T-helper 1 cell treated with Interleukin-12 subunit alpha and Interleukin-12 subunit beta and Interleukin-4 antibody, amounts not matched to agents 30 ng/mL and 1 ng/mL, for 36 hours (primary cell): ENCODE measurements at places on chromosomes 5 and 9. TPM values are rescaled to one million over a fixed set of nuclear protein-coding genes. Genes with fewer than 3 reads are reported as not detected.

SMIM33 gene
- 0.54 and 0.68 TPM in 2 replicates for total RNA-seq

WNK2 gene
- 0.20 and 0.22 TPM in 2 replicates for total RNA-seq

PCDHB11 gene
- not detected in 2 replicates for total RNA-seq

CKMT2 gene
- 0.27 TPM in 1 of 2 replicates, not detected in the other for total RNA-seq

TNC gene
- 0.05 TPM in 2 replicates for total RNA-seq

PCDHGA12 gene
- total RNA-seq, result 0.12 and 0.20 TPM in 2 replicates

GRM6 gene
- not detected in 2 replicates for total RNA-seq

MARCHF11 gene
- total RNA-seq, result not detected in 2 replicates

JAK2 gene
- total RNA-seq, result 62.9 and 64.2 TPM in 2 replicates

DIPK1B gene
- 0.29 and 0.37 TPM in 2 replicates for total RNA-seq

CFAP77 gene
- total RNA-seq, result not detected in 2 replicates

OTP gene
- not detected in 2 replicates for total RNA-seq

MPDZ gene
- total RNA-seq, result not detected in 2 replicates

ORM2 gene
- total RNA-seq, result not detected in 2 replicates

TJP2 gene
- total RNA-seq, result 24.5 and 25.9 TPM in 2 replicates

BICD2 gene
- total RNA-seq, result 27.1 and 28.2 TPM in 2 replicates

GPSM1 gene
- total RNA-seq, result 5.9 and 6.1 TPM in 2 replicates

ZNF782 gene
- 4.5 and 5.0 TPM in 2 replicates for total RNA-seq

GOLPH3 gene
- total RNA-seq, result 76.1 and 78.8 TPM in 2 replicates

CD14 gene
- 0.51 and 0.56 TPM in 2 replicates for total RNA-seq

FBXO4 gene
- 14.2 and 14.4 TPM in 2 replicates for total RNA-seq

PCDHB7 gene
- not detected in 2 replicates for total RNA-seq

NPR2 gene
- total RNA-seq, result 10.4 and 12.0 TPM in 2 replicates

PDCD1LG2 gene
- 10.5 and 11.4 TPM in 2 replicates for total RNA-seq

POLR3G gene
- 5.1 and 6.0 TPM in 2 replicates for total RNA-seq

FAM53C gene
- total RNA-seq, result 23.6 and 23.9 TPM in 2 replicates

LHFPL2 gene
- 0.25 and 0.46 TPM in 2 replicates for total RNA-seq

GDA gene
- total RNA-seq, result 0.02 TPM in 1 of 2 replicates, not detected in the other

PNPLA7 gene
- 3.1 and 3.5 TPM in 2 replicates for total RNA-seq

ABITRAM gene
- total RNA-seq, result 11.0 and 11.1 TPM in 2 replicates

RNF183 gene
- 0.34 TPM in 1 of 2 replicates, not detected in the other for total RNA-seq

F2RL2 gene
- total RNA-seq, result not detected in 2 replicates

FOXE1 gene
- not detected in 2 replicates for total RNA-seq

TRMO gene
- total RNA-seq, result 23.0 and 23.3 TPM in 2 replicates

TPRN gene
- total RNA-seq, result 9.5 and 9.9 TPM in 2 replicates

CDH6 gene
- not detected in 2 replicates for total RNA-seq

TRPM3 gene
- not detected in 2 replicates for total RNA-seq

PRR16 gene
- not detected in 2 replicates for total RNA-seq

C7 gene
- total RNA-seq, result not detected in 2 replicates
